Activated naive CD4-positive, alpha-beta T cell (primary cell): ENCODE measurements at places on chromosomes 6 and 20.

DNA sequence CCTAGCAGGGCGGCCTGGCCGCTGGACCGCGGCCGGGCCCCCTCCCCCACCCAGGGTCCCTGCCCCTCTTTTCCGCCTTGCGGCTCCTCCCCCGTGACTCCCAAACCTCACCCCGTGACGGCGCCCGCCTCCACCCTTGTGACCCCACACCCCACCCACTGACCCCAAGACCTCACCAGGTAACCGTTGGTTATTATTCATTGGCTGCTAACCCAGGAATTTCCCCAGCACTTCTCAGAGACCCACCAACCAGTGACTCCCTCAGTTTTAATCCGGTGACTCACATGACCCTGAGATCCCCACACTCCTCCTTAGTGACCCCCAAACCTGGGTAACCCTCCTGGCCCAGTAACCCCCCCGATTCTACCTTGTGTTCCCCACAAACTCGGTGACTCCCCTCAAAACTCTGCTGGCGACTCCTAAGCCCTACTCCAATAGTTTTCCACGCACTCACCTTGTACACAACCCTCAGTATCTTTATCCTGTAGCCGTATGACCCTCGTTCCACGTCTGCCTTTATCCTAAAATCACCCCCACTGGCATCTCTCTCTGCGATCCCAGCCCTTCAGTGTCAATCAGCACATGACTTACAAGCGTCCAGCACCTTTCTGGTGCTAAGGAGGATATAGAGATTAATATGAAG, 534 bp downstream of the ZNF76 start:
- DNase-seq = peak; percentile 20

- no peak for DNase-seq
Observed at GRCh38 chr6:74607934-74608333, 597.9 kb downstream of the COL12A1 start.

DNA sequence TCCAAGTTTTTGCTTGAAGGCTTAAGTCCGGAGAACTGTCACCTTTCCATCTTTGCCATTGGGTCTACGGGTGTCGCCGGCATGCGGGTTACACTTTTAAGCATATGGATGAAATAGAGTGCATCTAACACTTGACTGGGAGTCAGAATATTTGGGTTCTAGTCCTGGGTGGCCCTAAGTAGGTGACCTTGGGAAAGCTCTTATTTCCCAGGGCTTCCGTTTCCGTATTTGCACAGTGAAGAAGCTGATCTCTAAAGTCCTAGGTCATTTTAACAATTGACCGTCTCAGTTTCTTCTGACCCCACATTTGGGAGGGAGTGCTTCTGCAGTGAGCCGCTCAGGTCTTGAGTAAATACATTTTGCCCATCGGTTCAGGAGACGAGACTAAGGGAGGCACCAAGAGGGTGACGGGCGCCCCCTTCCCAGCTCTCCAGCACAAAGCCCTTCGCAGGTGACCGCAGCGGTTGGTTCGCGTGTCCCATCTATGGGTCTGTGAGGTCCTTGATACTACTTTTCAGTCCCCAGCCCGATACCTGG, 651 bp upstream of the BLTP3A start:
- DNase-seq = peak; percentile 40

GRCh38 chr20:31602779-31603441, 2.2 kb upstream of the ID1 start:
- no peak for DNase-seq

GRCh38 chr6:43910149-43910637, 140.2 kb downstream of the VEGFA start:
- DNase-seq = no peak

- no peak for DNase-seq
Observed at GRCh38 chr6:82176616-82177015, 70.9 kb downstream of the IBTK start.

DNA sequence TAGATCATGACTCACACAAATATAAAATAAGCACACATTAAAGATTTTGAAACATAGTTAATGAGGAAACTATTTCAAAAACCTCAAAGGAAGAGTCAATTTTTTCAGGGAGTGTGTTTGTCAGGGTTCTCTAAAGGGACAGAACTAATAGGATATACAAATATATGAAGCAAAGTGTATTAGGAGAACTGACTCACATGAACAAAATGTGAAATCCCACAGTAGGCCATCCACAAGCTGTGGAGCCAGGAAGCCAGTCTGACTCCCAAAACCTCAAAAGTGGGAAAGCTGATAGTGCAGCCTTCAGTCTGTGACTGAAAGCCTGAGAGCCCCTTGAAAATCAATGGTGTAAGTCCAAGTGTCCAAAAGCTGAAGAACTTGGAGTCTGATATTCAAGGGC, 898.0 kb upstream of the EYS start:
- DNase-seq = no peak

DNA sequence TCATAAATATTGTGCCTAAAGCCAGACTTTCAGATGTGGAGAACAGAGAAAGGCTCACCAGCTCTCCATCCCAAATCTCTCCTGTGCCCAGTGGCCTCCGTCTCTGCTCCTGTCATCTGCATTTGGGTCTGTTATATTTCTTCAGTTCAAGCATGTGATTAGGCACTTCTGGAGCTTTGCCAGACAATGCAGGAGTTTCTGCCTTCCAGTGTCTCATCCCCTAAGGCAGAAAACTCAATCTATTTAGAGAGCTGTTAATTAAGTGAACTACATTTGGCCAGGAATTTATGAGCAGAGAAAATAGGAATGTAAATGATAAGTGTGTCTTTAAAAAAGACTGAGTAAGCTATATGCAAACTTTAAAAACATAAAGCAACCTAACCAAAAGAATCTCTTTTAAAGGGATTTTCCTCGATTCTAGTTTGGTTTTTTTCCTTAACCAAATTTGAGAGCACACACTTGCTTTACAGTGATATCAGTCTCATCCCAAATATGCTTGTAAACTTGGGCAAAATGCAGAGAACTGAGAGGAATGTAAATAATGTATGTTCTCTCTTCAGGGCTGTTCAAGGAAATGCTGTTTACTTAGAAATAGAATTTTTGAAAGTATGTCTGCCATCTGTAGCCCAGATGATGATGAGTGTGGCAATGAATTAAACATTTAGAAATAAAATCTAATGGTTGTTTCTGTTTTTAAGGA, 113.9 kb downstream of the ELOVL4 start:
- DNase-seq = no peak
